ENCODE measurements at places on chromosomes 4 and X.

GRCh38 chr4:167890226-167890625 is 202.1 kb upstream of the ANXA10 start:
- DNase-seq, result no peak

- no peak for DNase-seq
Measured at GRCh38 chr4:154467886-154468285, 23.7 kb downstream of the DCHS2 start.

DNA sequence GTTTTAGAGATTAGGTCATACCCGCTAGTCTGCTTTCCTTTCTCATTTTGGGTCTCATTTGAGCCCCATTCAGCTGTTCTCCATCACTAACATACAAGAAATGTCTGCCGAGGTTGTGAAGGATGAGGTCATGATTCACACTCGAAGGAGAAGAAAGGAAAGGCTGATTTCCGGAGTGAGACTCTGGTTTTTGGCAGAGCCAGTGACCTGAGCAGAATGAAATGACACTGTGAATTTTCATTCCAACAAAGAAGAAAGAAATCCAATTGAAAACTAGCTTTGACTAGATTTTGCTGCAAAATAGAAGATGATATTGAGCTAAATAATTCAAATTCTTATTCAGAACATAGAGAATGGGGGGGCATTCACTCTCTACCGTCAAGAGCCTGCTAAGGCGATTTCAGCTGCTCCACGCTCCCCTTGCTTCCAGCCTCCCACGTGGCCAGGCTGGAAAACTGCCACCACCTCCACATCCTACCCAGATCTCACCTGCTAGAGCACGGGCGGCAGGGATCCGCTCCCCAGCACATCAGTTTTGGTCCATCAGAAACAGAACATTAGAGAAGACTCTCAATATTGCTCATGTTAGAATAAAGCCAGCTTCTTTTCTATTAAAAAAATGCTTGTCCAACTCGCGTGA is 39.0 kb downstream of the F11 start:
- DNase-seq, result no peak

DNA sequence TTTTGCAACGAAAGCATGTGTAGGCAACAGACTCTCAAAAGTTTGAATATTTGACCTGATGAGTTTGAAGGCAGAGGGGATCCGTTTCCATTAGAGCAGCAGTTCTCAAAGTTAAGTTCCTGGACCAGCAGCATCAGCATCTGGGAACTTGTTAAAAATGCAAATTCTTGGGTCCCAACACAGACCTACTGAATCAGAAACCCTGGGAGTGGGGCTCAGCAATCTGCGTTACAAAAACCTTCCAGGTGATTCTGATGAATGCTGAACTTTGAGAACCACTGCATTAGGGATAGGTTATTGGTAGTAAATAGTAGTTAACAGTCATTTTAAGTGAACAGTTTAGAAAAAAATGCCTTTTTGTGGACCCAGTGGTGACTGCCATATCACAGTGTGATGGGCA is 98.8 kb downstream of the PDE5A start:
- DNase-seq, result no peak

- no peak for DNase-seq
Measured at GRCh38 chr4:4402966-4403365, 16.1 kb downstream of the NSG1 start.

DNA sequence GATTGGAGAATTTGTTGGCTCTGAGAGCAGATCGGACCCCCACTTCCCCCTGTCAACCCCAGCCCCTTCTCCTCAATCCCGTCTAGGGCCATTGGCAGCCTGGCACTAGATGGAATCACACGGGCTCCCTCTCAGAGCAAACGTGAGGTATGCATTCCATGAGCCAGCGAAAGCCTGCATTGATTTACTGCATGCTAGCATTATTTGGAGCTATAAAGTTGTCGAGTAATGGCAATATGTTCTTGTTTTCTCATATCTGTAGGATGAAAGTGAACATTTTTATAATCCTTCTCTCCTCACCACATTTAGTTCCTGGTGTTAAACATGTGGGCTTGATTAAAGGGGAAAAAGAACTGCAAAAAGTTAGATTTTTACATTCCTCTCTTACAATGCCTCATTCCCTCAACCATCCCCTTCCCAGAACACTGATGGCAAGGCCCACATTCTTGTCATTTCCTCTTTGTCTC is 159.2 kb downstream of the SPRY1 start:
- no peak for DNase-seq

DNA sequence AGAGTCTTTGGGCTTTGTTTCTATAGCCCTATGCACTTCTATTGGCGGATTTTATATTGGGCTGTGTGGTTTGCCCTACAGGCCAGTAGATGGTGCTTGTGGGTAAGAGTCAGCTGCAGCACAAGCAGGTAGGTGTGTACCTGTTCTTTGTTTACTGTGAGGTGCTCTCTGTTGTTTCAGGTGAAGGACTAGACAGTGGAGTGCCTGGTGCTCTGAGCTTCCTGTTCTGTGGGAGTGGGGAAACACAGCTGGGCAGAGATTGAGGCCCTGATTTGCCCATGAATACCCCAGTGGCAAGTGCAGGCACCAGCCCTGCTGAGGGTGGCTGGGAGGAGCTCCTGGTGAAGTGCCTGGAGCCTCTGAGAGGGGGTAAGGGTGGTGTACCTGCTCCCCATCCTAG is 26.3 kb upstream of the UCP1 start:
- no peak for DNase-seq

GRCh38 chrX:39808471-39808917 is 289.3 kb downstream of the BCOR start:
- DNase-seq, result no peak

GRCh38 chrX:38657562-38657961 is 96.2 kb downstream of the TSPAN7 start:
- DNase-seq, result no peak

- DNase-seq, result no peak
Measured at GRCh38 chrX:46311581-46312120, 233.6 kb downstream of the ZNF674 start.

DNA sequence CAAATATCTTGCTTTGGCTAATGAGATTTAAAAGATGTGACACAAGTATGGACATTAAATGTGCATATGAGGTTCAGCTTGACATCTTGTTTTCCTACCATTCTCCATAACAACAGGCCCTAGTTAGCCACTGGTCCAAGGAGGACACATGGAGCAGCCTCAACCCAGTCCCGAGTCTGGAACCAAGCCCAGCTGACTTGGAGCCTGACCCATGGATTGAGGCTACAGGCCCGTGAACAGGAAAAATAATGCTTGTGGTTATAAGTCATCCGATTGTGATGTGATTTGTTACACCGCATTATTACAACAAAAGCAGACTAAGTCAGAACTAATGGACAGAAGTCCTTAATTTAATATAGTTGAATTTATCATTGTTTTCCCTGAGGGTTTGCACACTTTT is 123.2 kb upstream of the BANK1 start:
- no peak for DNase-seq

- DNase-seq, result no peak
Measured at GRCh38 chr4:2259036-2259540, 2.8 kb downstream of the MXD4 start.

DNA sequence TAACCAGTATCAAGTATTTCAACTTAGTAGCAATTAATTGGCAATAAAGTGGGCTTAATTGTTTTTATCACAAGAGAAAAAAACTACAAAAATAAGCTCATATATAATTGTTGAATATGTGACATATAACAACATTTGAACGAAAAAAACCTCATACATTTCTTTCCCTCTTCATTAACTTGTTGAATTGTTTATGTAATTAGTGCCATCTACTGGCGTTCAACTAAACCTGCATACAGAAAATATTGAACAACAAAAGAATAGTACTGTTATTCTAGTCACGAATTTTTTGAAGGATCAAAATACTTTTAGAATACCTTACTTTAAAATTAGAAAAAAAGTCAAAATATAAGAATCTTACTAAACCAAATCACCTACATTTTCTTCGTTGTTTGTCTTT is 586.5 kb upstream of the FTHL17 start:
- no peak for DNase-seq

DNA sequence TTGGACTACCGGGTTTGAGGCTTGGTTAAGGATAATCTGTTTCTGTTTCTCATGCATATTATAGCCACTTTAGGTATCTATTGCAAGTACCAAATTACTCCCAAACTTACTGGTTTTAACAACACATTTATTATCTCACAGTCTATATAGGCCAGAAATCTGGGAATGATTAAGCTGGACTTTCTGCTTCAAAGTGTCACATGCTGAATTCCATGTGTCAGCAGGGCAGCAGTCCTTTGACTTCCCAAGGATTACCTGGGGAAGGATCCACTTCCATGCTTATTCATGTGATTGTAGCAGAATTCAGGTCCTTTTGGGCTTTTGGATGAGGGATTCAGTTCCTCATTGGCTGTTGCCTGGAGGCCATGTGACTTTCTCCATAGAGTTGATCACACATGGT is 349.0 kb upstream of the TRAM1L1 start:
- DNase-seq, result no peak

DNA sequence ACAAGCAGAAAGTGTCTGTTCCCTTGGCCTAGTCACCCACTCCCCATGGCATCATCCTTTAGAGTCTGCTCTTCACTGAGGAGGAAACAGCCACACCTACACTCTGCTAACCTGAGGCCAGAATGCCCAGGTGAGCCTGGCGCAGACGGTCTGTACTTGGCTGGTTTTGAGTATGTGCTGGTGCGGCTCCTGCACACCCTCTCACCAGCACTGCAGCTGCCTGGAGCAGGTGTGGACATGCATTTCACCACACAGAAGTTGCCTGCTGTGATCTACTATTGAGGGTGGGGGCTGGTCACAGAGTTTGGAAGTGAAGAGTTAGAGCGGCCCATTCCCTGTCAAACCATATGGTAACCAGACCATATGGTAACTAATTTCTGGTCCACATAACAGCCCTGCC is 39.5 kb downstream of the KANTR start:
- DNase-seq, result no peak

- no peak for DNase-seq
Measured at GRCh38 chrX:149371986-149372385, 133.1 kb downstream of the IDS start.

GRCh38 chrX:63746278-63746677 is 38.7 kb downstream of the ARHGEF9 start:
- DNase-seq, result no peak

DNA sequence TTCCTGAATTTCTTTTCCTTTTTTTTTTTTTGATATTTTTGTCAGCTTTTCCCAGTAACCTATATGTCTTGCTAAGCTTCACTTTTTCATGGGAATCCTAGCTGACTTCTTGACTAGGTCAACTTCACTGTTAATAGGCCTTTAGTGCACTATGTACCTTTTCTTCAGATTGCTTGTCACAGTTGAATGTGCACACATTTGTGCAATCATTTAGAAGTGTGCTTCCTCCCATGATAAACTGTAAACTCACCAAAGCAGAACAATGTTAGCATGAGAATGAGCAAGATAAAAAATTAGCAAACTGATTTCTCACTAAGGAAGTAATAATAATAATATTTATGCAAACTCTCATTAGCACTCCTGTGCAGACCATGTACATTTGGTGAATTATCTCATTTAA is 173.2 kb downstream of the PABPC4L start:
- no peak for DNase-seq

- no peak for DNase-seq
Measured at GRCh38 chr4:44861756-44862155, 135.4 kb upstream of the GNPDA2 start.

- no peak for DNase-seq
Measured at GRCh38 chr4:156749426-156750403, 221.9 kb downstream of the PDGFC start.

Measured in activated CD4-positive, alpha-beta T cell treated with anti-CD3 and anti-CD28 coated beads, Interleukin-2, amount 50 U/mL, for 24 hours (primary cell).